Left lobe of liver (tissue), 2 donors: ENCODE measurements at places on chromosomes 7 and 10. TPM values are rescaled to one million over a fixed set of nuclear protein-coding genes. Genes with fewer than 3 reads are reported as not detected.

TAS2R5 gene
- 0.45 TPM for total RNA-seq

CCDC136 gene
- 0.40 TPM for total RNA-seq

DNA sequence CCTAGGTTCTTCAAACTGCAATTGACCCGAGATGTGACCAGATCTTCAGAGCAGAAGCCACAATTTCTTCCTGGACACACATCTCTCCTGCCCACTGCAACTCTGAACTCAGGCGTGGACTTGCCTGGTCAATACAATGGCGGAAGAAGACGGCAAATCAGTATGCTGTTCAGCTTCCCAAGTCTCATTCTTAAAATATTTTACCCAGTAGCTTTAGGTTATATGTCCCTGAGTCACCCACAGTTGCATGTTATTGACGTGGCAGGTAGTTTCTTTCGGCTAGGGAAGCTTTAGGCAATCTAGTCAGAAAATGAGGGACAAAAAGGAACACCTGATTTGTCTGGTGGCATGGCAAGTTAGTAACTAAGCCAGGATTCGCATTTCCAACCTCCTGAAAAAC, 22.5 kb downstream of the CEP41 start:
- DNase-seq = no peak

DNA sequence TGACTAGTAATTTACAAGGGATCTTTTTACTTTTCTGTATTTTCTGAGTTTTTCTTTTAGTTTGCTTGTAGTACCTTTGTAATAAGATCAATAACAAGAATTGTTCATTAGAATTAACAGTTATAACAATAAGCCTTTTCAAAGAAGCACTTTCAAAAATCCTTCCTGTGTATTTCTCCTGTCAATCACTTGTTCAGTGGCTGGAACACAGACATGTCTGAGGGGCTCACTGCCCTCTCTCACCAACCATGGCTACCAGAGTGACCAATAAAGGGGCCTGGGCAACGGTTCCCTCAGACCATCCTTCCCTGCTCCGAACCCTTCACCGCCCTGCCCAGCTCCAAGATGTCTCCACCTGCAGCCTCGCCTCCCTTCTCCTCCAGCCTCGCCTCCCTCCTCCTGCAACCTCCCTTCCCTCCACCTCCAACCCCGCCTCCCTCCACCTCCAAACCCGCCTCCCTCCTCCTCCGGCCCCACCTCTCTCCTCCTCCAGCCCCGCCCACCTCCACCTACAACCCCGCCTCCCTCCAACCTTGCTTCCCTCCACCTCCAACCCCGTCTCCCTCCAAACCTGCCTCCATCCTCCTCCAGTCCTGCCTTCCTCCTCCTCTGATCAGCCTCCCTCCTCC, 353.4 kb downstream of the TNS3 start:
- no peak for DNase-seq

GRCh38 chr7:95047291-95047690, 139.9 kb downstream of the PPP1R9A start:
- DNase-seq = no peak
